Activated CD8-positive, alpha-beta memory T cell treated with anti-CD3 and anti-CD28 coated beads, Interleukin-2, amount 50 U/mL, for 4 hours (primary cell): ENCODE measurements at places on chromosomes 5 and 9.

DNA sequence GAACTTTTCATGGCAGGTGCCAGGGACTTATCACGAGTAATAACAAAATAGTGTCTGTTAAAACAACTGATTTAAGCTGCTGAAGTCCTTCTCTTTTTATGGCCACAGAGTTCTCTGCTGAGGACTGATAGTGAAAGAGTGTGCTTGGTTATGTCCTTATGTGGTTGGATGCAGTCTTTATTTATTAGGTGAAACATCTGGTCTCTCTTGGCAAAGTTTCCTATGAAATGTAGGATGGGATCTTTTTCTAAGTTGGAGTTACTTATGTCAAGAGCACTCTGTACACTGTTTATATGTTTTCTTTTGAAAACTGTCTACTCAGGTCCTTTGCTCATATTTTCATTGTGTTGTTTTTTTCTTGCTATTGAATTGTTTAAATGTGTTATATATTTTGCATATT lies 1816.1 kb upstream of the C9orf72 start:
- DNase-seq, result no peak

GRCh38 chr5:75522542-75522941 lies 10.9 kb downstream of the POLK start:
- no peak for DNase-seq

DNA sequence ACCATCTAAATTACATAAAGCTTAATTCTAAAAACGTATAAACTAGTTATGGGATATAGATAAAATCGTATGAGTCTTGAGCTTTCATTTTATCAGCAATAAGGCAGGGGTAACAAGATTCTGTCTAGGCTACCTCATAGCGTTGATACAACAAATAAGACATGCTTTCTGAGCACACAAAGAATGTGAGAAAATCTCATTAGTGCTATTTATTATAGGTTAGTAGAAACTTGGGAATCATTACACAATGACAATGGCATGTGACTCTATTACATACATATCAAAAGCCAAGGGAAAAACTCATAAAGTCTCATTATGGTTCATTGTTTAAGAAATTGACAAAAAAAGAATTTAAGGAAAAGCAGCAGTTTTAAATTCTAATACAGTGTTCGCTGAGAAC lies 448.6 kb downstream of the PLK2 start:
- no peak for DNase-seq

- DNase-seq, result no peak
Measured at GRCh38 chr9:19918630-19919029, 129.8 kb upstream of the SLC24A2 start.

- DNase-seq, result no peak
Measured at GRCh38 chr9:72299017-72299603, 65.9 kb downstream of the ZFAND5 start.

GRCh38 chr9:75111019-75111622 lies 22.8 kb downstream of the OSTF1 start:
- DNase-seq, result no peak

GRCh38 chr5:96516631-96517071 lies 83.6 kb upstream of the PCSK1 start:
- no peak for DNase-seq

GRCh38 chr5:78008356-78008967 lies 232.3 kb upstream of the TBCA start:
- no peak for DNase-seq

DNA sequence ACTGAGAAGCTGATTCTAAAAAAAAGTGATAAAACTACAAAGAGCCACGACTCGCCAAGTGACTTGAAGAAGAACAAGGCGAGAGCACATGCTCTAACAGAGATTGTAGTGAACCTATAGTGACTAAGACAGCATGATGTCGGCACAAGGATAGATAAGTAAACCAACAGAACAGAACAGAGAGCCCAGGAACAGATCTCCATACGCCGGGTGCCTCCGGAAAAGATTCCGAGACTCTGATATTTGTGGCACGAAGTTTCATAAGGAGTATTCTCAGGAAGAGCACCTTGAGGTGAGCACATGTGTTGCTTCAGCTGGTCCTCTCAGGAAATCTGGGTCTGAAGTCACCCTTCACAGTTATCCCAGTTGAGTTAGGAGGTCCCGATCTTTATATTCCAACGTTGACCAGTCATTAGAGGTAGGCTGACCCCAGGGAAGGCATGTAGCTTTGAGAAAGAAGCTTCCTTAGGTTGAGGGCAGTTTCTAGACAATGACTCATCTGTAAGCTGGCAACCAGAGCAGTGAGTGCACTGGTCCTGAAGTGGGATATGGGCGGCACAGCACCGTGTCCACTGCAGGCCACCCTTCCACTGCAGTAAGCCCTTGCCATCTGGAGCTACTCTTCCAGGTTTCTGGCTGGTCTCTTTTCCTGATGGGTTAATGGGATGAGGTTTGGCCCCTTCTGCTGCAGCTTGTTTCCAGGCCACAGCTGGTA lies 13.6 kb upstream of the CLK4 start:
- no peak for DNase-seq

- no peak for DNase-seq
Measured at GRCh38 chr9:2271426-2271825, 256.3 kb downstream of the SMARCA2 start.

DNA sequence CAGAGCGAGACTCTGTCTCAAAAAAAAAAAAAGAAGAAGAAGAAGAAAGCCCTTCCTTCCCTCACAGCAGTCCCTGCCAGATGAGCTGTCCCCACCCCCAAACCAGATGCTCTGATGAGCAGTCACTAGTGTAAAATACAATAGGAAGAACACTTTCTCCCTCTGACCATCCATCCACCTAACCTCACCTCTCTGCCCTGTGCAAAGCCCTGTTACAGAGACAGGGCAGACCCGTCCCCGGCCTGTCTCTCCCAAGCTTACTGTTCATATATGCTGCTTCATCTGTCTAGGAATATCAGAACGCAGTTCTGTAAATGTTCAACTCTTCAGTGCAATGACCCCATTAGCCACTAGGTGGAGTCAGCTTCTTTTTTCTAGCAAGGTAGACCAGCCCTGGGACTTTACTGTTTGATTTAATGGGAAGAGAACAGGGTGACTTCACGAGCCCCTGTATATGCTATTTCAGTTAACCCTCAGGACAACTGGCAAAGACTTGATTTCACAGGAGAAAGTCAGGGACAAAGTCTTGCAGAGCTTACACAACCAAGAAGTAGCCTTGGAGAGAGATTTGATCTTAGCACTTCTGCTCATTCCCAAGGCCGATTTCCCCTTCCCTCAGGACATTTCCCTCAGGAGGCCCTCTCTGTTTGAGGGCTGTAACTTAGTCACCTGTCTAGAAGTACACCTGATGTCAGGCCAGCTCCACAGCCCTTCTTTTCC lies 14.9 kb upstream of the FGFR4 start:
- DNase-seq, result peak; percentile 69

DNA sequence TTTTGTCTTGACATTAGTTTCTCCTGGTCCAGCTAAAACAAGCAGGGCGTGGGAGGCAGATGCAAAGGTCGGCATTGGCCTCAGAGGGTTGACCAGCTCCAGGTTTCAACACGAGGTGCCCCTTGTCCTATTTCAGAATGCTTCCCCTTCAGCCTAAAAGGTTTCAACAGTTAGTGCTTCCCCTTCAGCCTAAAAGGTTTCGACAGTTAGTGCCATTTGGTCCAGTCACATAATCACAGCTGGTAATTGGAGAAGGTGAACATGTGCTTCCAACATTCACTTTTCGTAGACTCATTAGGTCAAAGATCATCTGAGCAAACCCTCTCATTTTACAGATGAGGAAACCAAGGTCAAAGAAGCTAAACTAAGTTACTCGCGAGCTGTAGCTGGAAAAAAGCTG lies 270.3 kb upstream of the MAP3K1 start:
- no peak for DNase-seq

DNA sequence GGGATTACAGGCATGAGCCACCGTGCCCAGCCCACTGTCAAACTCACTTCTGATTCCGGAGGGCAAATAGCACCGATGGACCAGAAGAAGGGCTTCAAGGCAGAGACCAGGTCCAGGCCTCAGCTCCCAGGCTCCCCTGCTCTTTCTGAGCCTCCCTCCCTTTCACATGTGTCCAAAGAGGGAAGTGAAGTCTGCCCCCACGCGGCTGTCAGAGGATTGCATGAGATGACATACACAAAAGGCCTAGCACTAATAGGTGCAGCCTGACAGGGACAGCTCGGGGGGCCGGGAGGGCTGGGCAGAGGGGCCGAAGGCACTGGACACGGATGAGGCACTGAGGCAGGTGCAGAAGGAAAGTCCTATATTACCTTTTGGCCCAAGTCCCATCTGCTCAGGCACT lies 16.1 kb downstream of the FBP1 start:
- DNase-seq, result no peak

GRCh38 chr5:67998709-67999261 lies 216.8 kb upstream of the PIK3R1 start:
- no peak for DNase-seq

GRCh38 chr5:110612794-110613247 lies 113.7 kb downstream of the TMEM232 start:
- no peak for DNase-seq

DNA sequence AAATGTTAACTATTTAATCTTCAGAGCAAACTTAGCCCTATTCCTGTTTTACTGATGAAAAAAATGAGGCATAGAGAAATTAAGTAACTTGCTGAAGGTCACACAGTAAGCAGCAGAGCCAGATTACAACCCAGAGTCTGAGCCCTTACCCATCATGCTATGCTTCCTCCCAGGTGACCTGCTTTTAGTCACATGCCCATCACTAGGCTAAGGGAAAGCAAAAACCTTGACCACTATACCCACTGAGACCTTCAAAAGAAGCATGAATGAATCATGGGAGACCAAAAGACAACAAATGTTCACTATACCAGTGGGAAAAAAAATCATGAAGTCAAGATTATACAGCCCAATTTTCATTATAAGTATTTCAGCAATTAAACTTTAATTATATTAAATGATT lies 5.3 kb upstream of the HAUS6 start:
- DNase-seq, result no peak

DNA sequence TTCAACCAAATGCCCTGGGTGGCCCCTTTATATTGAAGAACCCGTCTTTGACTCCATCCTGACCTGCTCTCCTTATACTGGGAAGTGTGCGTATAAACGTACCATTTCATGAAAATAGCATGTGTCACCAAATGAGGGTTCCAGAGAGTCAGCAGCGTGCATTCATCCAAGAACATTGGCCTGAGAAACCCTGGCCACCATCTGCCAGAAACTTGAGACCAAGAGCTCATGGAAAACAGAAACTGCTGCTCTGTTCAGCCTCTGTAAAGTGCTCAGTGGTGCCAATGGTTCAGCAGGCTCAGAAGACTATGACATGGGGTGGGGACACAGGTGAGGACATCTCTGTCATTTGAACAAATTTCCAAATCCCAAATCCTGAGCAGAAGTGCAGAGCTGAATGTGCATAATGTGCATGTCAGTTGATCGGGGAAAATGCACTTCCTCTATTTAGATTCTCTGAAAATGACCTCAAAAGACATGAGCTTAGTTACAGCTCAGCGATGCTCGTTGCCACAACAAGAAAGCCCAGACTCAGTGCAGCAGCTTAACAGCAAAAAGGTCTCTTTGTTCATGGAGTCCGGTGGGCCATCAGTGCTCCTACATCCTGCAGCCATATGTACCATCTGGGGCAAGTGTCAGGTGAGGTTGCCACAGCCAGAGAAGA lies 176.1 kb downstream of the ATPSCKMT start:
- no peak for DNase-seq

GRCh38 chr9:94726495-94727191 lies at the start of gene AOPEP:
Gene AOPEP (plus strand): TSS chr9:94726699. CDS start chr9:94759784, 33,085 bp downstream.
- DNase-seq, result peak; percentile 100

GRCh38 chr9:101460965-101461364 lies 25.4 kb upstream of the ALDOB start:
- DNase-seq, result no peak

GRCh38 chr5:106121972-106122605 lies 1548.6 kb downstream of the EFNA5 start:
- DNase-seq, result no peak

DNA sequence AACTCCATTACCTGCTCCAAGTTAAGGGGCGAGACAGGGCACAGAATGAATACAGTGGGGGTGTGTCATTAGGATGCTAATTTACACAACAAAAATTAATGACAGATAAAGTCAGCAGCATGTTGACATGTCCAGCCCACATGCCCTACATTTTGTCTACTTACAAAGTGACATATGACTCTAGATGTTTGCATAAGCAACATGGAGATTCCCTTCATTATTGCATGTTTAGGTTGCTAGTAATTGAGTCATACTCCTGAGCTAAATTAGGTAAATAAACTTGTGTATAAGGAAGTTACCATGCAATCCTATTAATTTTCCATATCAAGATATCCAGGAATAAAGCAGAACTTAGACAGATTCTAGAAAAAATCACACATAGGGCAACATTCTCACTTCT lies 232.2 kb downstream of the PDE4D start:
- DNase-seq, result no peak

DNA sequence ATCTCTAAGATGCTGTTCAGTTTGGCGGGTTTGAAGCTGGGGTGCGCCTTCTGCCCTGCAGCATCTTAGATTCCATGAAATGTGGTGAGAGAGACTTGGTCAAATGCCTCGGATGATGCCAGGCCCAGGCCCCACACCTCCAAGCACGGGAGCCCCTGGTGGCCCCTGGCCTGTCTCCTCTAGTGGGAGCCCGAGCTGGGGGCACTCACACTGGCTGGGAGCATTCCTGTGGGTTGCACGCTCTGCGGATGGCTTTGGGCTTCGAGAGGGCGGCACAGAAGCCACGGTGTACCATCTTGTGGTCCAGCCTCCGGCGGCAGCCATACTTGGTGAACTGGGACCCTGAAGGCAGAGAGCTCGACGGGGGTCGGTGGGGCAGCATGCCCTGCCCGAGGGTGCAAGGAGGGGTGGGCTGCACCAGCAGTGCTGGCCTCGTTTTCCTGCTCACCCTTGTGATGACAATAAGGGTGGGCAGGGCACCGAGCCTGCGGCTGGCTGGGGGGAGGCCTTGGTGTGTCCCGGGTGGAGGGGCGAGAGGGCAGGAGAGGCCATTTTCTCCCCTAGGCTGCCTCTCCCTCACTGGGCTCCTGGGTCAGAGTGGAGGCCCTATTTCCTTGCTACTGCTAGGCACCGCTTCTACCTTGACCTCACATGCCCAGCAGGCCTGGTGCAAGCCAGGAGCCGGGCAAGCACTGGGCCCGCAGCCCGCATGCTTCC lies 65.8 kb downstream of the ZNF354C start:
- peak; percentile 8 for DNase-seq

DNA sequence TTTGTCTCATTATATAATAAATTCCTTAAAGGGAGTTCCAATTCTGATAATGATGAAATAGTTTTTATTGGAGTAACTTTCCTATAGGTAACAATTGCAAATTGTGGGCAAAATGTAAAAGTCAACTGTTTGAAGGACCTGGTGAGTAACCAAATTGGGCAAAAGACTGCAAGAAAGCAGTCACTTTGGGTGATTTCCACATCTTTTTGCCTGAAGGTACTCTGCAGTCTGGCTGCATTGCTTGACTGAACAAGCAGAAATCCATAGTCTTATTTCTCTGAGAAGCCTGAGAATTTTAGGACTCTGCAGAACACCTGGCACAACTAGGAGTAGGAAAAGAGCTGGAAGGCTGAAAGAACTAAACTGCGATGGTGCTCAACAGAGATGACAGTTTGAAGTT lies 114.9 kb downstream of the HOMER1 start:
- no peak for DNase-seq

GRCh38 chr9:33124751-33125381 lies 42.3 kb downstream of the B4GALT1 start:
- no peak for DNase-seq
